ENCODE measurements at places on chromosomes 4 and X.

DNA sequence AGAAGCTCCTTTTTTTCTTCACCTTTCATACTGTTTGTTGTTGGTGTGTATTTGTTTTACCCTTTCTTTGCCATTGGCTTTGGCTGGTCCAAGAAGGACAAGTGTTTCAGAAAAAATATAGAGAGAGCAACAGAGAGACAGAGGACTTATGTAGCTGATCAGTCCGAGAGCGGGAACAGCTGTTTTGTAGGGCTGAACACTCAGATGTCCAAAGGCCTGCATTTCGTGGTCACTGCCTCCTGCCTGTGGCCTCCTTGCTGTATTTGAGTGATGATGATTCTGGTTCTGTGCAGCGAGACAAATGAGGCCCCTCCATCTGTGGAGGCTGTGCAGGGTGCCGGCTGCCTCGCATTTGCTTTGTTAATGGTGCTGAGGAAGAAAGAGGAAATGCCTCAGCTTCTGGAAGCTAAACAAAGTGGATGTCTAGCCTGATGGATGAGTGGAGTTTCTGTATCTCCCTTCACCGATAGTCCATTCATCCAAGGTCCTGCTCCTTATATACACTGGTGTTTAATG, 19.8 kb upstream of the STOX2 start:
- H3K27me3 ChIP-seq = no peaks in the 10 kb centered on the region
- DNase-seq = no peak
- H3K36me3 ChIP-seq = no peaks in the 10 kb centered on the region
- no peak overlapping the region for H3K4me3 ChIP-seq

DNA sequence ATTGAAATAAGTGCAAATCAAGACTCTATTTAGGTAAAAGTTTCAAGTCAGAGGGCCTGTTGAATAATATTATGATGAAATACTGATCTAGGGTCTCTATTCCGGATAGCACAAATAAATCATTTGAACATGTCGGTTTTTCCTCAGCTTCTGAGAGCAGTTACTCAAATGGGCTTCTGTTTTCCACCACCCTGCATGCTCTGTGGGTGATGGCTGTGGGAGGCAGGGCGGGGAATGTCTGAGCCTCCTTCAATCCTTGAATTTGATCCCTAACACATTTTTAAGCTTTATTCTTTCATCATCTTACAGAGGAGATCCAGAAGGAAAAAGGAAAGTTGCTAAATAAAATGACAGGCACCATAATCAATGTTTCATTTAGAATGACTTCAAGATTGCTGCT, 8.5 kb downstream of the UNC5C start:
- no peaks in the 10 kb centered on the region for H3K27me3 ChIP-seq
- DNase-seq = no peak
- H3K36me3 ChIP-seq = no peaks in the 10 kb centered on the region
- H3K4me3 ChIP-seq = no peak overlapping the region
- H3K27ac ChIP-seq = no peak overlapping the region

DNA sequence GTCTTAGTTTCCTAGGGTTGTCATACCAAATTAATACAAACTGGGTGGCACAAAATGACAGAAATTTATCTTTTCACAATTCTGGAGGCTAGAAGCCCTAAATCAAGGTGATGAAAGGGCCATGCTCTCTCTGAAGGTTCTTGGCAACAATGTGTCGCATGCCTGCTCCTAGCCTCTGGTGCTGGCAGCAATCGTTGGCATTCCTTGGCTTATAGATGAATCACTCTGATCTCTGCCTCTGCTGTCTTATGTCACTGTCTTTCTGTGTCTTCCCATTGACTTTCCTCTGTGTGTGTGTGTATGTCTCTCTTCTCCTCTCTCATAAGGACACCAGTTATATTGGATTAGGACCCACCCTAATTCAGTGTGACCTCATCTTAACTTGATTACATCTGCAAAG, 15.9 kb upstream of the INTU start:
- H3K36me3 ChIP-seq = no peaks in the 10 kb centered on the region
- no peak for DNase-seq
- H3K27ac ChIP-seq = no peak overlapping the region
- H3K4me1 ChIP-seq = no peaks in the 10 kb centered on the region

DNA sequence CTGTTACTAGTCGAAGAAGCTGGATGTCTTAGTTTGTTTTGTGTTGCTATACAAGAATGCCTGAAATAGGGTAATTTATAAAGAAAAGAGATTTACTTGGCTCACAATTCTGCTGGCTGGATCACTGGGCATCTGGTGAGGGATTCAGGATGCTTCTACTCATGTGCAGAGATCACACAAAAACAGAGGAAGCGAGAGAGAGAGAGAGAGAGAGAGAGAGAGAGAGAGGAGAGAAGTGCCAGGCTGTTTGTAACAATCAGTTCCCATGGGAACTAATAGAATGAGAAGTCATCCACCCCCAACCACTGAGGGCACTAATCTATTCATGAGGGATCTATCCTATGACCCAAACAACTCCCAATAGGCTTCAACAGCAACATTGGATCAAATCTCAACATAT, 66.2 kb upstream of the FAM9A start:
- H3K27ac ChIP-seq = no peak overlapping the region
- no peaks in the 10 kb centered on the region for H3K27me3 ChIP-seq
- DNase-seq = peak; percentile 70
- no peaks in the 10 kb centered on the region for H3K4me1 ChIP-seq
- H3K36me3 ChIP-seq = no peaks in the 10 kb centered on the region

- no peaks in the 10 kb centered on the region for H3K36me3 ChIP-seq
- H3K4me1 ChIP-seq = no peaks in the 10 kb centered on the region
- H3K27ac ChIP-seq = no peak overlapping the region
These were observed 767.3 kb downstream of the C4orf33 start for GRCh38 chr4:129863206-129863605.

GRCh38 chrX:136635235-136635634, 12.7 kb upstream of the CD40LG start:
- no peak overlapping the region for H3K27ac ChIP-seq
- H3K36me3 ChIP-seq = no peaks in the 10 kb centered on the region
- H3K4me3 ChIP-seq = no peak overlapping the region
- no peak for DNase-seq
- H3K27me3 ChIP-seq = no peaks in the 10 kb centered on the region

DNA sequence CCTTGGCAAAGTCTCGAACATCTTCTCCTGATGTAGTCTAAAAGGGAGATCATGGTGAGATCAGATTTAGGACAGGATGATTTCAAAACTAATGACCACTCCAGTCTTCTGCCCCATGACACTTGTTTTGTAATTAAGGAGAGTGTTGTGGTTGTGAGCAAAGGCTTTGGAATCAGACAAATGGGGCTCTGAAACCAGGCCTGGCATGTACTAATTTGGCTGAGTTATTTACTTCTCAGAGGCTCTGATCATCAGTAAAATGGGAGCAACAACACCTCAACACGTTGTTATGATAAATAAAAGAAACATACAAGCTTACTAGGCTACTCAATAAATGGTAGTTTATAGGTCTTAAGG, 106.9 kb upstream of the FTHL17 start:
- H3K4me1 ChIP-seq = no peaks in the 10 kb centered on the region
- H3K36me3 ChIP-seq = no peaks in the 10 kb centered on the region
- no peaks in the 10 kb centered on the region for H3K27me3 ChIP-seq
- no peak overlapping the region for H3K27ac ChIP-seq

All from mesendoderm (in vitro differentiated cells).